ENCODE measurements at places on chromosomes 12 and 14. TPM values are rescaled to one million over a fixed set of nuclear protein-coding genes. Genes with fewer than 3 reads are reported as not detected.

GRCh38 chr14:70032447-70032846, 153.2 kb downstream of the SMOC1 start:
- H3K4me3 ChIP-seq: no peak overlapping the region
- no peak overlapping the region for H3K27ac ChIP-seq
- no peaks in the 10 kb centered on the region for H3K4me1 ChIP-seq

- no peaks in the 10 kb centered on the region for H3K27me3 ChIP-seq
- H3K36me3 ChIP-seq: no peaks in the 10 kb centered on the region
- H3K27ac ChIP-seq: no peak overlapping the region
These were observed 73.2 kb downstream of the RIMBP2 start for GRCh38 chr12:130642856-130643255.

GRCh38 chr12:111405859-111406473, at the start of gene SH2B3:
TSS of gene SH2B3 (plus strand) at chr12:111405923. CDS start at chr12:111418146, 12,223 bp downstream.
- peak within 1 kb of the TSS; percentile 90 for H3K4me3 ChIP-seq
- peak within 1 kb of the TSS; percentile 66 for H3K27ac ChIP-seq
- no peaks in the 10 kb centered on the region for H3K27me3 ChIP-seq
- no peak for DNase-seq
- peaks cover 51% of the 10 kb centered on the region for H3K4me1 ChIP-seq
- no peaks in the 10 kb centered on the region for H3K36me3 ChIP-seq

GRCh38 chr14:40074169-40074568, 641.9 kb upstream of the FBXO33 start:
- DNase-seq: no peak
- H3K4me1 ChIP-seq: no peaks in the 10 kb centered on the region
- no peaks in the 10 kb centered on the region for H3K27me3 ChIP-seq
- H3K27ac ChIP-seq: no peak overlapping the region

- no peaks in the 10 kb centered on the region for H3K27me3 ChIP-seq
- H3K4me3 ChIP-seq: no peak overlapping the region
- no peaks in the 10 kb centered on the region for H3K4me1 ChIP-seq
- no peaks in the 10 kb centered on the region for H3K36me3 ChIP-seq
- no peak for DNase-seq
- H3K27ac ChIP-seq: no peak overlapping the region
These were observed 23.7 kb downstream of the FOXA1 start for GRCh38 chr14:37571391-37571790.

GRCh38 chr14:24849471-24849870, 200.5 kb downstream of the STXBP6 start:
- H3K4me3 ChIP-seq: no peak overlapping the region
- peaks cover 4% of the 10 kb centered on the region for H3K4me1 ChIP-seq
- no peak for DNase-seq

- H3K36me3 ChIP-seq: no peaks in the 10 kb centered on the region
- H3K4me3 ChIP-seq: peak overlapping the region; percentile 70
- peak; percentile 46 for DNase-seq
- peak overlapping the region; percentile 68 for H3K27ac ChIP-seq
- peaks cover 21% of the 10 kb centered on the region for H3K4me1 ChIP-seq
These were observed 1.2 kb upstream of the TRIM9 start for GRCh38 chr14:51095854-51096823.

GRCh38 chr14:92670643-92671366, 77.6 kb downstream of the LGMN start:
- peaks cover 11% of the 10 kb centered on the region for H3K4me1 ChIP-seq
- no peaks in the 10 kb centered on the region for H3K36me3 ChIP-seq
- no peaks in the 10 kb centered on the region for H3K27me3 ChIP-seq
- no peak overlapping the region for H3K4me3 ChIP-seq
- no peak overlapping the region for H3K27ac ChIP-seq

GRCh38 chr12:3834774-3835173, 38.4 kb downstream of the PARP11 start:
- H3K4me3 ChIP-seq: no peak overlapping the region
- DNase-seq: no peak
- no peaks in the 10 kb centered on the region for H3K36me3 ChIP-seq
- H3K4me1 ChIP-seq: peaks cover 3% of the 10 kb centered on the region
- no peaks in the 10 kb centered on the region for H3K27me3 ChIP-seq

DNA sequence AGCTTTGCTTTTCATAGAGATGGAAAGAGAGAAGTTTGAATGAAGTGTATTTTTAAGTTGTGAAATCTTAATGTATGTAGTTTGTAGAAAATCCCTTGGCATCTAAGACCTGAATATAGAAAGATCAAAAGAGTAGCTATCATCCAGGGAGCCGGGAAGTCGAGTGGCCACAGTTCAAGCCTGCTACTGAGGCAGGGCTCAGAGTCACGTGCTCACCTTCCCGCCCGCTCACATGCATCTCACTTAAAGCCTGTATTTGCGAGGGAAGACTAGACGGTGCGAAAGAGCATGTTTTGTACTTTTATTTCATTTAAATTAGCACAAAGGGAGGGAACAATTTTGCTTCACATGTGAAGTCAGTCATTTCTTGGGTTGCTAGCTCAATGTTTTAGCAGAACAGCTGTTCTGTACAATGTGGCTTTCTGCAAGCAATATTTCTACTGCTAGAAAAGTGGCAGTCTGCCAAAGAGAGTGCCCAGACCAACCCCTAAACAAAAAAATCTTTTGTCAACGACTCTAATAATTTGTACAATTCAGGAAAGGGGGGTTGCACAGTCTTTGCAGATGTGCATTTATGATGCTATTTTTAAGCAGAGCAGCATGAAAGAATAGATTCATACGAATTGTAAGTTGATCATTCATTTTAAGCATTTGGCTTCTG, 290.7 kb downstream of the NPAS3 start:
- no peaks in the 10 kb centered on the region for H3K27me3 ChIP-seq
- H3K4me3 ChIP-seq: no peak overlapping the region
- peak; percentile 16 for DNase-seq
- no peaks in the 10 kb centered on the region for H3K36me3 ChIP-seq
- no peaks in the 10 kb centered on the region for H3K4me1 ChIP-seq

DNA sequence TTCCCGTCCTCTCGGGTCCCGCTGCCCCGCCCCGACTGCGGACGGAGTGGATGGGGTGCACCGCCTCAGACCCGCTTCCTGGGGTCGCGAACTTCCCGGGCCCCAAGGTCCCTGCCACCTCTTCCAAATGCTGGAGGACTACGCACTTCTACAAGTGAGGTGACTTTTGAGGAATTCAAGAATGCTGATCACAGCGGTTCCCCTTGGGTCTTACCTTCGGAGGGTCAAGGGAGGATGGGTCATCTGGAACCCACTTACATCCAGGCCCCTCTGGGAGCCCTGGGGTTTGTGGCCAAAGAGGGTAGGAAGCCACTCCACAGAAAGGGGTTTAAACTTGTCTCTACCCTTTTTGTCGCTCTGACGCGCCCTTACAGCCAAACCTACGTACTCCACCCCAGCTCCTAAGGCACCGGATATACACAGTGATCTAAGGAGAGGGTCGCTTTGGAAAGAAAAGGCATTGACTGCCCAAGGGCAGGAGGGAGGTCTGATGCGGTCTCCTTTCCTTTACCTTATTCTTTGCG, 532 bp upstream of the PRKD1 start:
- H3K4me1 ChIP-seq: peaks cover 23% of the 10 kb centered on the region
- DNase-seq: no peak
- H3K27me3 ChIP-seq: no peaks in the 10 kb centered on the region
- peak overlapping the region; percentile 50 for H3K4me3 ChIP-seq
- no peak overlapping the region for H3K27ac ChIP-seq
- no peaks in the 10 kb centered on the region for H3K36me3 ChIP-seq

- H3K4me3 ChIP-seq: no peak overlapping the region
- H3K27ac ChIP-seq: no peak overlapping the region
- peak; percentile 3 for DNase-seq
- H3K36me3 ChIP-seq: no peaks in the 10 kb centered on the region
- H3K27me3 ChIP-seq: no peaks in the 10 kb centered on the region
These were observed 133.1 kb downstream of the PRIMA1 start for GRCh38 chr14:93655078-93655750.

GRCh38 chr12:113835896-113836295, 130.2 kb downstream of the RBM19 start:
- DNase-seq: no peak
- no peak overlapping the region for H3K27ac ChIP-seq
- H3K36me3 ChIP-seq: no peaks in the 10 kb centered on the region
- H3K4me3 ChIP-seq: no peak overlapping the region

DNA sequence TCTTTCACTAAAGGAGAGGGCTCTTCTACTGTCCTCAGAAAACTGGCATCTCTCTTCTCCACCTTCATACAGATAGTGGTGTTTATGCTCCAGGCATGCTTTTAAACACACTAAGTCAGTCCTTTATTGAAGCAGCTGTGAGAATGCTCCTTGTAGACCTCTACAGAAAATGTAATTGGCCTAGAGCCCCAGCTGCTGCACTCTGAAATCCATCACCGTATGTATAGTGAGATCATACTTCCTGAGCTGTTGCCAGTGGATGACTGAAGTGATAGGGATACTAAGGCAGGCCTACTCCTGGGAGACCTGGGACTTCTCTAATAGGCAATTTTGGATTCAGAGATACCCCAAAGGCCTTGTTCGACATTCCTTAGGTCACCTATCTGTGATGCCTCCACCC, 535.4 kb downstream of the RPS29 start:
- H3K27me3 ChIP-seq: no peaks in the 10 kb centered on the region
- H3K27ac ChIP-seq: no peak overlapping the region
- H3K4me1 ChIP-seq: no peaks in the 10 kb centered on the region
- DNase-seq: peak; percentile 25
- no peaks in the 10 kb centered on the region for H3K36me3 ChIP-seq

GRCh38 chr12:3732901-3733300, 20.0 kb downstream of the CRACR2A start:
- no peak overlapping the region for H3K27ac ChIP-seq
- H3K36me3 ChIP-seq: no peaks in the 10 kb centered on the region

- peaks cover 8% of the 10 kb centered on the region for H3K36me3 ChIP-seq
- H3K27me3 ChIP-seq: peaks cover 23% of the 10 kb centered on the region
- peak overlapping the region; percentile 95 for H3K4me3 ChIP-seq
These were observed 928 bp downstream of the TBX3 start for GRCh38 chr12:114682785-114683708.

UTP20 gene
- total RNA-seq: 14.7 TPM

IQSEC3 gene
- total RNA-seq: 0.46 TPM

ALDH1L2 gene
- total RNA-seq: 69.2 TPM

TEP1 gene
- total RNA-seq: 21.0 TPM

SAMD4A gene
- 69.0 TPM for total RNA-seq

KRT85 gene
- total RNA-seq: not detected

PYM1 gene
- total RNA-seq: 31.5 TPM
